ENCODE measurements at places on chromosomes 4 and X.

DNA sequence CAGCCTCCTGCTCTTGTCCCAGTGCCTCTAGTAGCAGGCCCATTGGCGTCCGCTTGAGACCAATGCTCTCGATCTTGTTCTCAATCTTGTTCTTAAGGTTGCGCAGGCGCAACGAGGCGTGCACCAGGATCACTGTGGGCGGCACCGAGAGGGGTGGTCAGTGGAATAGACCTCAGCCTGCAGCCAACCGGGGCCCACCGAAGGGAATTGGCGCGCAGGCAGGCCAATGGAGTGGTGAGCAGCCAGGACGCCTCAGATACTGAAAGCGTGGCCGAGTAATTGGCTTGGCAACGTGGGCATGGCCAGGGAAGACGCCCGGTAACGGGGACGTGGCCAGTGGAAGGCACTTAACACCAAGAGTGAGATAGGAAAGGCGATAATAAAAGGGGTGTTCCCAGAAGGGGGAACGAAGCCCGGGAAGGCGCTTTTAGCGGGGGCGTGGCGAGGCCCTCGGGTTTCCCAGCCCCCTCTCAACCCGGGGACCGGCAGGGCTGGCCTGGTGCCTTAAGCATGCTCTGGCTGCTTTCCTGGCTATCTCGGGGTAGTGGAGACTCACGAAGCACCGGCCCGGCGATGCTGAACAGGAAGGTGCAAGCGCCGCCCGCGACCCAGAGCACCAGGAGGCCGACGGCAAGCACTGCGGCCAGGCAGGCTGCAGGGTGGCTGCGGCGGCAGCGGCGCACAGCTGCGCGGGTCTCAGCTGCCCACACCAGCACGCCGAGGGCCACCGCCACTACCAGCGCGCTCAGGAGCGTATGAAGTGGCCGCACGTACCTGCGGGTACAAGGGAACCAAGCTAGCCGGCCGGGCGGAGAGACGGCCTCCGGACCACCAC, 1.7 kb downstream of the PRAF2 start:
- DNase-seq = no peak

DNA sequence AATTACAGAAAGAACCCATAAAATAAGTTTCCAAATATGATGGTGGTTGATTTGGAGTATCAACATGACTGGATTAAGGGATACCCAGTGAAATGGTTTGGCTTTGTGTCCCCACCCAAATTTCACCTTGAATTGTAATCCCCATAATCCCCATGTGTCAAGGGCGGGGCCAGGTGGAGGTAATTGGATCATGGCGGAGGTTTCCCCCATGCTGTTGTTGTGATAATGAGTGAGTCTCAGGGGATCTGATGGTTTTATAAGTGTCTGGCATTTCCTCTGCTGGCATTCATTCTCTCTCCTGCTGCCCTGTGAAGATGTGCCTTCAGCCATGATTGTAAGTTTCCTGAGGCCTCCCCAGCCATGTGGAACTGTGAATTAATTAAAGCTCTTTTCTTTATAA, 39.1 kb downstream of the WDFY3 start:
- DNase-seq = no peak

DNA sequence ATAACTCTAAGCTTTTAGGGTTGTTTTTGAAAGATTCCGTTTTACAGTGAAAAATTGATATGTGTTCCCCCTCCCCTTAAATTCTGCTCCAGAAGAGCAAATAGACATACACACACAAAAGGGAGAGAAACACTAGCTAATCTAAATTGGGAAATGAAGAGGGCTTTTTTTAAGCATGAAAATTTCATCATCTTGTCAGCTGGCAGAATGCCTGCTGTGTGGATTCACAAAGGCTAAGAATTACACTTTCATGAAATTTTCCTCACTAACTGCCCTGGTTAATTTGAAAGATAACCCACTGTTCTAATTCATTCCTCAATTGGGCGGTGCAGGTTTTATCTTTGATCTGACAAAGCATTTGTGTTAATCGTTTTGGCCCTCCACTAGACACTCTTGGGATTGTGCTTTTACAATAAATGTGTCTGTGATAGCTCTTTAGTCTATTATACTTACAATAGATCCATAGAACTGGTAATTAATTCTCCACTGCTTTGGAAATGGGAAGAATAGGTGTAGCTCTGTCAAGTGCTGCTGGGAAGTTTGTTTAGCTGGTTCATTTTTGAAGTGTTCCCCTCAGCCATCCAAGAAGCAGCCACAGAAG, 152.9 kb downstream of the POLA1 start:
- DNase-seq = peak; percentile 1

GRCh38 chrX:102063445-102064074, 61.9 kb upstream of the TCEAL2 start:
- no peak for DNase-seq

- DNase-seq = no peak
These were observed 91.3 kb downstream of the GUCY2F start for GRCh38 chrX:109390556-109390955.

Measured in NCI-H187 treated with DMSO at 0.1 percent for 48 hours (cell line).